Adrenal gland (tissue), 19 donors: ENCODE measurements at places on chromosomes 7 and 10. TPM values are rescaled to one million over a fixed set of nuclear protein-coding genes. Genes with fewer than 3 reads are reported as not detected.

The UPK3B gene
- not detected for polyA plus RNA-seq

The NCF1 gene
- 5.9 TPM for polyA plus RNA-seq

The GPR15LG gene
- polyA plus RNA-seq: not detected

The AKR1B1 gene
- polyA plus RNA-seq: 1,140 TPM

The IDI2 gene
- polyA plus RNA-seq: not detected
